ENCODE measurements at places on chromosomes 3 and 15.

DNA sequence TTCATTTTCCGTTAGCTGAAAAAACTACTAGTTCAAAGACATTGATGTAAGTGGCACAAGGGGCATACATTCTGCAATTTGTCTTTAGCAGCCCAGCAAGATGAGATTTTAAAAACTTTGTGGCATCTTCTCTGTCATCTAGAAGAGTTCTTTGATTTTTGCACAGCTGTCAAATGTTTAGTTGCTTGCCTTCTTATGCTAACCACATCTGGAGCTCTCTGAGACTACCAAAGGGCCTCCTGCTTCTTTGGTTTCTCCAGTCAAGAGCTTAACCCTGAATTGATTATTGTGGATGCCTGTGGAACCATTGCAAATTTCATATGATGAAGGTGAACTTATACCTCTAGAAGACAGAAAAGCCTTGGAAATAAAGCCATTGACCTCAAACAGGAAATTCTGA lies 468.7 kb upstream of the RGMA start:
- no peak for DNase-seq

DNA sequence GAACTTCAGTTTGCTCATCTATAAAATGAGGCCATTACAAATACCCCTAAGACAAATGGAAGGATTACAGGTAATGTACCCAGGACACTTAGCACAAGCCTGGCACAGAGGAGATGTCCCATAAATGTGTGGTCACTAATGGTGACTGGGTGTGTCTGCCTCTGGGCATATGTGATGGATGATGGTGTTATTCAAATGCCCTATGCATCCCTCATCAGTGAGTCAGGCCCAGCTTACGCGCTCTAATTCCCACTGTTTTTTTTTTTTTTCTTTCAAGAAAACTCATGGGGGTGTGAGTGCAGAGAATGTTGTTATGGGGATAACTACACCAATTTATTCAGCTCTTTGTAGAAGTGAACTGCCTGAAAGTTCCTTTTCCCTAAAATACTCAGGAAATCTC lies 23.6 kb upstream of the KIF23 start:
- DNase-seq: no peak

- DNase-seq: no peak
These were observed 16.7 kb downstream of the MCTP2 start for GRCh38 chr15:94247789-94248638.

GRCh38 chr3:100637197-100637631 lies 27.8 kb downstream of the ADGRG7 start:
- no peak for DNase-seq

GRCh38 chr15:25684521-25685431 lies 178.4 kb downstream of the ATP10A start:
- DNase-seq: no peak

- no peak for DNase-seq
These were observed 255.9 kb downstream of the DOCK3 start for GRCh38 chr3:50930371-50931208.

- DNase-seq: no peak
These were observed 253.9 kb downstream of the LSAMP start for GRCh38 chr3:116191409-116191808.

- DNase-seq: no peak
These were observed 18.4 kb downstream of the CLDN1 start for GRCh38 chr3:190303884-190304283.

GRCh38 chr15:73560501-73561117 lies 72.6 kb downstream of the NPTN start:
- DNase-seq: peak; percentile 17

DNA sequence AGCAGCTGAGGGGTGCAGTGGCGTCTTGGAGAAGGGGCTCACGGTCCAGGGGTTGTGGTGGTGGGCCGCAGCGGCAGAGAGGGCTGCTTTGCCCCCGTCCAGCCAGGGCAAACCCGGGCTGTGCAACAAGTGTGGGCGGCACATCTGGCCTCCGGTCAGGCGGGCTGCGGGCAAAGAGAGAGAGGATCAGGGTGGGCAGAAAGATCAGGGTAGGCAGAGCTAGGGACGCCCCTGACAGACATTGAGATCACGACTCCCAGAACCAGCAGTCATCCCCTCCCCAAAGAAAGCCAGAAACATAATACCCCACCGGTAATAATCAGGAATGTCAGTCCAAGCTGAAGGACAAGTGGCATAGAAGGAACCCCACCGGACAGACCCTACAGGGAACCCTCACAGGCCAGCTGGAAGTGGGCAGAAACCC lies 6.8 kb downstream of the GATA2 start:
- DNase-seq: no peak

- DNase-seq: no peak
These were observed 2.3 kb downstream of the RBM5 start for GRCh38 chr3:50090984-50091383.

DNA sequence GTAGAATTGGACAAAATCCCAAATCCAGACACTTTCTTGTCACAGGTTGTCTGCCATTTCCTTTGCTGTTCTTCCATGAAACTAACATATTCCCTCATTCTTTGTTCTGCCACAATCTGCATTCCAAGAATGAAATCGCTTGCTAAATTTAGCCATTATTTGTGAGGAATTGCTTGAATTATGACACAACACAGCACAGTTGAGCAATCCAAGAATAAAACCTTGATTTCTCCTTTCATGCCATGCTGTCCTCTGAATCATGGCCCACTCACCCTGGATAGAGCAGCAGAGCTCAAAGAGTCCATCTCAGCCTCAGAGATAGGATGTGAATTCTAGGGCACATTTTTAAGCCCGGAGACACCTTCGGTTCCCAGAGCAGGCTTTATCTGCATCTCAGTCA lies 35.2 kb upstream of the GREM1 start:
- DNase-seq: no peak

GRCh38 chr3:61353382-61353781 lies 102.1 kb upstream of the FHIT start:
- no peak for DNase-seq
